Choroid plexus epithelial cell (primary cell): ENCODE measurements at places on chromosomes 12 and 14.
A peak's percentile ranks its signal among the peaks of the same experiment; 100 is the strongest.

- peak; percentile 19 for DNase-seq
Measured at GRCh38 chr12:81208187-81208911, 130.5 kb downstream of the ACSS3 start.

DNA sequence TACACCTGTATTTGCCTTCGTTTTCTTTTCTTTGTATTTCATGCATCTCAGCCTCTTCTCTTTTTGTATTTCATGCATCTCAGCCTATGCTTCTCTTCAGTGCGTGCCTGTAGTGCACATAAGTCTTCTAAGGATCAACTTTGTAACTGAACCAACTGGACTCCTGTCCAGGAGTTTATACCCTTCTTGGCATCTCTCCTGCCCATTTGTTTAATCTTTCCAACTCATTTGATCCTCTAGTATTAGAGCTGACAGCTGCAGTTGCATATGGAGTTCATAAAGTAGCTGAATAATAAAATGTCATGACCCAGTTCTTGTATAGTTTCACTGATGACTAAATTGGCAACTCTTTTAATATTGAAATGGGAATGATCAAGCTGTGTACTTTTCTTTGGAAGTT is 89.7 kb downstream of the FGD4 start:
- no peak for DNase-seq

- no peak for DNase-seq
Measured at GRCh38 chr12:6444704-6445688, at the start of gene CD27. Gene CD27 (plus strand): TSS chr12:6444955. CDS start chr12:6445096, 141 bp downstream.

- DNase-seq, result no peak
Measured at GRCh38 chr12:33825986-33826602, 196.2 kb upstream of the ALG10 start.

DNA sequence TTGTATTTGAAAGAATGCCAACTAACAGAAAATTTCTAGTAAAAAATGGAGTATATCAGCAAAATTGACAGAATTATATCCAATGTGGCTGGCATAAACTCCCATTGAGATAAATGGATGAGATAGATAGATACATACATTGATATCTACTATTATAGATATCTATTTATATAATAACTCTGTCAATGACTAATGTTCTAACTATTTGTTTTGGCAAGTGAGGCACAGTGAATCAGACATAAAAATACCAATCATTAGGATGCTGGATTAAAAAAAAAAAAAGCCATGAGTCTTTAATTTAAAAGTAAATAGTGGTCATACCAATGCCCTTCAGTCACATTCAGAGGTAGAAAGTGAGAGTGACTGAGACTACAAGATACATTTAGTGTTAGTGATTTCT is 33.7 kb upstream of the GLIPR1 start:
- DNase-seq, result peak; percentile 63

DNA sequence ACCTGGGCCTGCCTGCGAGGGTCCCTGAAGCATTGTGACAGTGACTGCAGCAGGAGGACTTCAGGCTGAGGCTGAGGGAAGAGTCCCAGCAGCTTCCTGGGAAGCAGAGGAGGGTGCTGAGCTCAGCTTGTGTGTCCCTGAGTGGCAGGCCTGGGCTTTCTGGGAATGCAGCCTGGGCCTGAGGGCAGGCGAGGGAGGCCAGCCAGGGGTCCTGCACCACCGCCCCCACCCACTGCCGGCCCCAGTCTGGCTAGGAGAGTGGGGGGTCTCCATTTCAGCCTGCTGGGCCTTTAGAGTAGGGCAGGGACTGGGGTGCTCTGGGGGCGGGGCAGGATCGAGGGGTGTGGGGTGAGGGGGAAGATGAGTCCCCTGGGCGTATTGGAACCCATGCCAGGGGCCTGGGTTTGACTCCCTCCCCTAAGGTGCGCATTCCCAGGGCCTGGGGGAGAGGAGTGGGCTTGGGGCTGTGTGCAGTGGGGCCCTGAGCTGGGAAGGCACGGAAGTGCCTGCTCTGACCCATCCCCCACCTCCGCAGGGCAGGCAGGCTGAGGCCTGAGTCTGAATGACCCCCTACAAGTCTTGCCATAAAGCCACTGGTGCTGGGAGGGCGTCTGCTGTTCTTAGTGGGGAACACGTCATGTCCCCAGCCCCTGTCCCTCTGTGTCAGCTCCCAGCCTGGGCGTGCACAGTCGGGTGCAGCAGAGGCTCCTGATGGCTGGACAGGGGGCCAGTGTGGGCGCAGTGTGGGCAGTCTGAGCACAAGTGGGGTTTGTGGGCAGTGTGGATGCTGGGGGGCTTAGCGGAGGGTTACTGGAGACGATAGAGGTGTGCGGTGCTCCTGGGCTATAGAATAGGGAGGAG is 46.4 kb downstream of the KRT80 start:
- DNase-seq, result no peak

DNA sequence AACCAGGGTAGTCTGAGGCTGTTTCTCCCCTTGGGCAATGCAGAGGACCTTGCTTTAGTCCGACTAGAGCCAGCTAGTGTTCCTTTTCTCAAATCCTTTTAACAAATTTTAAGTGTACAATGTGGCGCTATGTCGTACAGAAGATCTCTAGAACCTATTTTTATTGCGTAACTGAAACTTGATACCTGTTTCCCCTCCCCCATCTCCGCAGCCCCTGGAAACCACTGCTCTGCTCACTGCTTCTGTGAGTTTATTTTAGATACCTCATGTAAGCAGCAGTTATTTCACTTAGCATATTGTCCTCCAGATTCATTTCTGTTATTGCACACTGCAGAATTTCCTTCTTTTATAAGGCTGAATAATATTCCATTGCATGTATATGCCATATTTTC is 1092.3 kb downstream of the AACS start:
- no peak for DNase-seq
